ENCODE measurements at places on chromosomes 13 and 19. TPM values are rescaled to one million over a fixed set of nuclear protein-coding genes. Genes with fewer than 3 reads are reported as not detected.
A peak's percentile ranks its signal among the peaks of the same experiment; 100 is the strongest.

ZNF284 gene
- 3.5 TPM for total RNA-seq

RASAL3 gene
- total RNA-seq: not detected

RASL11A gene
- total RNA-seq: 13.3 TPM

- DNase-seq: no peak
These were observed 6.4 kb downstream of the WDR87 start for GRCh38 chr19:37899966-37900365.

GRCh38 chr13:111050539-111050879, 64.6 kb upstream of the ARHGEF7 start:
- no peak for DNase-seq

DNA sequence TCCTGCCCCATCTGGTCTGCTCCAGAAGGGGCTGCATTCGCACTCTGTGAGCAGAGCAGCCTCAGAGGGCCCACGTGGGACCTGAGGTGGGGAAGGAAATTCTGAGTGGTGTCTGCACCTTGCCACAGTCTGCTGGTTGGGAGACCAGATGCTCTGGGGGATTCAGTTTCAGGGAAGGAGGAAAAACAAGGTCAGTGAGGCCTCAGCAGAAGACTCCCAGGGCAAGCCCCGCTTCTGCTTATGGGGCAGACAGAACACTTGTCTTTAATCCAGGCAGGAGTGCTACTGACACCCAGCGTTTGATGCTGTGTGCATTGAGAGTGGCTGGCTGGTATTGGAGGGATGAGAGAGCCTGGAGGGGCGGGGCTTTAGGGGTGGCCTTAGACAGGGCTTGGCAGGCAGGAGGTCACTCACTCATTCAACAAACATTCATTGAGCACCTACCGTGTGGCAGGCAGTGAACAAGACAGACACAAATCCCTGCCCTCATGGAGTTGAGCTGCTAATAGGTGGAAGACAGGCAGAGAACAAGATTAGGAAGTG, 4.9 kb upstream of the CLEC17A start:
- no peak for DNase-seq

DNA sequence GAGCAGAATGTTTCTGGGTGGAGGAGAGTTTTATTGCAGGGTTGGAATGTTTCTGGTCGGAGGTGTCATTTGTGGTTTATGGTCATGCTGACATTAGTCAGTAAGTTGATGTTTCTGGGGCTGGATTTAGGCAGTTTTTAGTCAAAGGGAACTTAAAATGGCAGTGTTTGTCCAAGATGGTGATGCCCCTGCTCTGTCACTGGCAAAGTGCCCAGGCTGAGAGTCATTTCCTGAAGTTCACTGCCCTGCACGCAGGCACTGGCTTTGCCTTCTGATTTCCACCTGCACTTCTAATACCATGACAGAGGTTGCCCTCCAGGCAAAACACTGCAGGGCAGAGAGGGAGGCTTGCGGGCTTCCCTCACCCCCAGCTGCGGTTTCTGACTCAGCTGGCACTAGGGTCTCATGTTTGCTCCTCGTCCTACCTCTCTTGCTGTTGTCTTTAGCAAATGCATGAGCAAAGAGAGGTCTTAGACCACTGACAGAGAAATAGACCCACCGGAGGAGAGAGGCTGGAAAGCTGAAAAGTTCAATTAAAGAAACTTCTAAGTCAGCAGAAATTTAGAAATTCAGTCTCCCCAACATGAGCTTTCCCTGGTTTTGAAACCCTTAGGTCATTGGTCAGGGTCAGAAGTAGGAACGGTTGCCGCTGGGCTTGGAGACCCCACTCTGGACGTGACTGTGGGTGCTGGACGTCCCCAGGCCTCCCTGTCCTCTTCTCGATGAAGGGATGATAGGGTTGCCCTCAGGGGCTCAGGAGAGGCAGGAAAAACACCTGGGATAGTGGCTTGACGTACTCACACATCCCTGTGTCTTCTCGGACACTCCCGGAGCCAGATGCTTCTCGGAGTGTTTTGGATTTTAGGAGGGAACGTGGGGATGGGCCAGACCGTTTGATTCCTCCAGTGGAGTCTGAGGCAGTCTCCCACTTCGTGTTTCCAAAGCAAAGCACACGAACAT, 26.3 kb downstream of the TMEM255B start:
- peak; percentile 48 for DNase-seq

GRCh38 chr13:41222259-41222852, 28.0 kb upstream of the KBTBD7 start:
- DNase-seq: peak; percentile 71

GRCh38 chr13:73778242-73778864, 355.9 kb downstream of the KLF12 start:
- DNase-seq: no peak

DNA sequence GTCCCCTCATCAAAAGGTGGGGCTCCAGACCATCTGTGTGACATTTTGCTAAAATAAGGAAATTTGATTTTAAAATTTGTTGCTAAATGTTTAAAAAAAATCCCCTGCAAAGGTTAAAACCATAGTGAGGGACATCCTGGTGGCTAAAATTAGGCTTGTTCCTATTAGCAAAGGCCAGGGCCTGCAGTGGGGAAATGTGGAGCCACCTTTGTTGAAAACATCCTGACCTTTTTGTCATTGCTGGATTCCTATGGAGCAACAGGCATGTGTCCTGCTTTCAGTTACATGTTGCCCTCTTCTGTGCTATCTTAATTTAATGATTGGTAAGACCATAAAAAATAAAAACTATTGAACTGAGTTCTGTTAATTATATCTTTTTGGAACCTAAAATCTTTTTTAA, 524.3 kb downstream of the KCTD12 start:
- DNase-seq: no peak

- DNase-seq: no peak
These were observed 749.4 kb upstream of the SLC10A2 start for GRCh38 chr13:103815619-103816018.

DNA sequence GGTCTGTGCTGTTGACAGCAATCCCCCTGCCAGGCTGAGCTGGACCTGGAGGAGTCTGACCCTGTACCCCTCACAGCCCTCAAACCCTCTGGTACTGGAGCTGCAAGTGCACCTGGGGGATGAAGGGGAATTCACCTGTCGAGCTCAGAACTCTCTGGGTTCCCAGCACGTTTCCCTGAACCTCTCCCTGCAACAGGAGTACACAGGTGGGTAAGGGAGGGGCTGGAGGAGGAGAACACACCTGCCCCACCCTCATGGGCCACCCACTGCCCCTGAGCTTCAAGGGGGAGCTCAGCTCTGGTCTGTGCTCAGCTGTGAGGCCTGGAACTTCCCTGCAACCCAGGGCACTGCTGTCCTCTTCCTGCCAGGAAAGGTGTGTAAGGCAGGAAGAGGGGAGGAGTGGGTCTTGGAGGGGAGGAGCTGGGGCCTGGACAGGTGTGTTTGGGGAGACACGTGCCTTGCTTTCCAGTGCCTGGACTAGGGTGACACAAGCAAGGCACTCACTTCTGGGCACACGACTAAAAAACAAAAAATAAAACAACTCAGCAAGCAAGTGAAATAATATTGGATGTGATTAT, 3.9 kb downstream of the SIGLEC7 start:
- DNase-seq: no peak

DNA sequence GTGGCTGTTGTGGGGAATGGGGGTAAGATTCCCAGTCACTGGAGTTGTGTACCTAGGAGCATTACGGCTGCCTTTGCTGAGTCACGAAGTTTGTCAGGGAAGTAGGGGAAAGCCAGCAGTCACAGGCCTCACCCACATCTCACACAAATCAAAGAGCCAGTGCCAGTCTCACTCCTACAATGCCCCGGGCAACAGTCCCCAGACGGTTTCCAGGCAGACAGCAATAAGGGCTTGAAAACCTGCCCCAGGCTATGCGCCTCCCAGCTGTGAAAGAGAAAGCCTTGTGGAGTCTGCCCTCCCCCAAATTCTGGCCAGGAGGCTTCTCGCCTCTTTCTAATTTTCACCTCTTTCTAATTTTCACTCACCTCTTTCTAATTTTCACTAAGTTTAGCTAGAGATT, 142.3 kb upstream of the EDNRB start:
- DNase-seq: no peak

Measured in fibroblast of the aortic adventitia (primary cell).